Cardiac muscle cell (in vitro differentiated cells and primary cell): ENCODE measurements at places on chromosomes 5 and 9. TPM values are rescaled to one million over a fixed set of nuclear protein-coding genes. Genes with fewer than 3 reads are reported as not detected.
A peak's percentile ranks its signal among the peaks of the same experiment; 100 is the strongest.

Gene AQP3
- total RNA-seq, result 6.8 and 6.9 TPM in 2 replicates

Gene GPR150
- total RNA-seq, result 0.07 and 0.57 TPM in 2 replicates

Gene GHR
- 2.9 and 3.2 TPM in 2 replicates for total RNA-seq

Gene CD14
- total RNA-seq, result 1.4 TPM in 1 of 2 replicates, not detected in the other

Gene CARTPT
- total RNA-seq, result not detected in 2 replicates

Gene QRFP
- not detected in 2 replicates for total RNA-seq

Gene GPRIN1
- total RNA-seq, result 0.27 and 0.63 TPM in 2 replicates

Gene FAM153A
- total RNA-seq, result 3.7 and 12.6 TPM in 2 replicates

Gene PDZD2
- 1.9 and 3.5 TPM in 2 replicates for total RNA-seq

DNA sequence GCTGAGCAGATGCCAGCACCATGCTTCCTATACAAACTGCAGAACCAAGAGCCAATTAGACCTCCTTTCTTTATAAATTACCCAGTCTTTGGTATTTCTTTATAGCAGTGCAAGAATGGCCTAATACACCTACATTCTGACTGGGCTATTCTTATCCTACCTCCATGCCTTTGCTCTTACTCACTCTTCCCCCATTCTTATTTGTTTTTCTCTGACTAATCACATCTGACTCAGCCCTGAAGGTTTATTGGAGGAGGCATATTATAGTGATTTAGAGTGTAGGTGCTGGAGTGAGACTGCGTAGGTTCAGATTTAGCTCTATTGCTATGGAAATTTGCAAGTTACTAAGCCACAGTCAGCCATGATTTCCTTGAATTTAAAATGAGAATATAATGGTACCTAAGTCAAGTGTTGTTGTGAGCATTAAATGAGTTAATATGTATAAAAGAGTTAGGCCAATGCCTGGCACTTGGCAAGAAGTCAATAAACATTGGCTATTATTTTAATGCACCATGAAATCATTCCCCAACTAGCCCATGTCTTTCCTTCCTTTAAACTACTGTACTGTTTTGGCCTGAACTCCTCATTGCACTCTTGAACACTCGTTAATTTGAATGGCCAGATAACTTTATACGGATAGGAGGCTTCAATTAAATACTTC is 531.2 kb upstream of the ZNF608 start:
- no peak for DNase-seq

- no peak for DNase-seq
Observed at GRCh38 chr9:120465685-120466407, 114.1 kb downstream of the CDK5RAP2 start.

GRCh38 chr5:87774804-87775203 is 362.1 kb upstream of the CCNH start:
- DNase-seq, result no peak

DNA sequence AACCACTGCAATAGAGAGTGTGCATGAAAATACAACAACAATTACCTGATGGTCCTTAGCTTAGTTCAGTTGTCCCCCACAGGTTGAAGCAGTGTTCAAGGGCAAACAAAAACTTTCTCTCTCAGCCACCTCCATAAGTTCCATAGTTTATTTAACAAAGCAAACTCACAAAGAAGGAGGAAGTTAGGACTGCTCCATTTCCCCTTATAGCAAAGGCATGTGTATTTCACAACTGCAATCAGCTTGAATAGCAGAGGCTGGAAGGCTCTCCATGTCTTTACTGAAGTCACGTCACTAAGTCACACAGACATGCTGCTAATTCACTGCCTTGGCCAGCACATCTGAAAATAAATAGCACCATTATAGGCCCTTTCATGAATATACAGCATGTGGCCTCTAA is 43.3 kb downstream of the DOCK8 start:
- DNase-seq, result no peak

DNA sequence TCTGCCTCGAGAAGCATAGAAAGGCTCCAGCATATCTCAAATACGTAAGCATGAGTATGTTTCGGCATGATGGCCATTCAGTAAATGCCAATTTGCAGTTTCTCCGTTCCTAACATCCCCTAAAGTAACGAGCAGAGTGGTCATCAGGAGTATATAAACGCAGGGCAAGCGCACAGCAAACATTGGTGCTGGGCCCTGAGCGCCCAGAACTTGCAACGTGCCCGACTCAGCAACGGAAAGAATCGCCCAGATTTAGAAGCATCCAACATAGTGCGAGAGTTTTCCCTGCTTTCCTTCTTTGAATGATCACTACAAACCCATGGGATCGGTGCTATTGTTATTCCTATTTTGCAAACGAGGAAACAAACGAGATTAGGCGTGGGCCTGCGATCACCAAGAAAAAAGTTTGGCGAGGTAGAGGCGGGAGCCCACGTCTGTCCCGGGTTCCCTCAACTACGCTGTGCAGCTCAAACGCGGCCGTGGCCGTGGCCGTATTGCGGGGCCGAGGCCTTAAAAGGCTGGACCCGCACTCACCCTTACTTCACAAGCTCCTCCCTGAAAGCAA is 505 bp downstream of the RPS14 start:
- DNase-seq, result peak; percentile 25

- DNase-seq, result no peak
Observed at GRCh38 chr5:8944005-8944404, 601.9 kb downstream of the SEMA5A start.

GRCh38 chr5:116442095-116442534 is 132.5 kb downstream of the SEMA6A start:
- DNase-seq, result peak; percentile 40

DNA sequence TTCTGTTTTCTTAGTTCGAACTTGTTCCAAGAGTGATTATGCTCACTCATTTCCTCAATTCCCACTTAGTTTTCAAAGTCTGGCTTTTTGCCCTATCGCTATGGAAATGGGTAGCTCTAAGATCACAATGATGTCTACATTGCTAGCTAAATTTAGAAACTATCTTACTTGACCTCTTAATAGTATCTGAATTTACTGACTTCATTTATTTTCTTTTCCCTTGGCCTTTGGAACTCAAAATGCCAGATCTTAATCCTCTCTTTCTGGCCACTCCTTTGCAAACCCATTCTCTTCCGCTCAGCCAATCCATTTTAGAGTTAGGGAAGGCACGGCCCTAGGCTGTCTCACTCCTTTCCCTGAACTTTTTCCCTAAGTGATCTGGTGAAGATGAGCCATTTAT is 137.0 kb downstream of the FER start:
- peak; percentile 84 for DNase-seq

GRCh38 chr5:14849516-14850294 is 21.9 kb downstream of the ANKH start:
- no peak for DNase-seq

- DNase-seq, result peak; percentile 79
Observed at GRCh38 chr5:132065351-132065937, 5.0 kb downstream of the IL3 start.

DNA sequence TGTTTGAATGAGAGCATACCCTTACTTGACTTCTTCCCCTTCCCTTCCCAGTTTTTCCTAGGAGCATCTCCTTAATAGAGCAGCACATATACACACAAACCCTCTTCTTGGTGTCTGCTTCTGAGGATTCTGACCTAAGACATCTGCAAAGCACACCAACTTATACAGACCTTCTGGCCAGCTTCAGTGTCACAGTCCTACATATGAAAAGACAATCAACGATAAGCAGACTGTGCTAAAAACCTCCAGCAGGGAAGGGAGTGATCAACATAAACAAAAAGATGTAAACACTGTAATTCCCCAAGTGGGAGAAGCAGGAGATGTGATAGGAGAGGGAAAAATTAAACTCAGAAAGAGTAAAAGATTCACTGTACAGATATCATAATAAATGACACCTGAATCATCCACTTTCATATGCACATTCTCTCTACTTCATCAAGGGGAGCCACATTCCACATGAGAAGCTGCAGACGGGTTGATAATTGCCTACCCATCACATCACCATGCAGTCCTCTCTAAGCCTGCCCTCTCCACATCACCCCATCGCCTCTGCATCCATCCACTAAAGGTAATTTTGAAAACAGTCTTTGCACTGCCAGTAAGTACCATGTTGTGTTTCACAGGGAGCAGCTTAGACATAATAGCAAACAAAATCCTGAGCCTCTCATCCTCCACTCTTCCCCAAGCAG is 13.0 kb downstream of the APBA1 start:
- no peak for DNase-seq

DNA sequence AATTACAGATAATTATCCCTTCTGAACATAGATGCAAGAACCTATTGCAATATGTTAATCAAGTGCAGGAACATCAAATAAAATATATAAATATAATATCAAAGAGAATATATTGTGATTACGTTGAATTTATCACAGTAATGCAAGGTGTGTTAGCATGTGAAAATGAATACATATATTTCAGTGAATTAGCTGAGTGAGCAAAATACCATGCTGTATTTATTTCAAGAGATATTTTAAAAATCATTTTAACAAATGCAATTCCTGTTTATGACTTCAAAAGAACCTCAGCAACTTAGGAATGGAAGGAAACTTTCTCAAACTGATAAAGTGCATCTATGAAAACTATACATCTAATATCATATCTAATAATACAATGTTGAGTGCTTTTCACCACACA is 856.9 kb upstream of the PTPRD start:
- DNase-seq, result no peak

GRCh38 chr5:112758676-112759075 is 21.0 kb downstream of the APC start:
- DNase-seq, result no peak

GRCh38 chr5:10874541-10874940 is 113.5 kb upstream of the DAP start:
- DNase-seq, result no peak

- DNase-seq, result no peak
Observed at GRCh38 chr9:93480262-93480661, 26.9 kb upstream of the FAM120AOS start.

DNA sequence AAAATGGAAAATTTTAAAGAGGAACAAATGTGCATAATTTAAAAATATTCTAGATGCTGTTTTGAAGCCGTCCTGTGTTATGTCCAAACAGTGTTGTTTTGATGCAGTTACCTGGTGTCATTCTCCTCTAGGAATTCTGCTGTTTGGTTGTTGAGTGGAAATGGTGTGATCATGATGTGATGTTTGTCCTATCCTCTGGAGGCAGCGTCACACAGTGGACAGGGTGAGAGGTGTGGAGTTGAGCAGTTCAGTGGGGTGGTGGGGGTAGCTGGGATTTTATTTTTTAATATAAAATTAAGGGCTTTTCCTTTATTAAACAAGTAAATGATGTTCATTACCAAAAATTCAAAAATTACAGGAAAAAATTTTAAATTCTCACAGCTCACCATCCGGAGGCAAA is 31.2 kb downstream of the PRDM6 start:
- peak; percentile 25 for DNase-seq

DNA sequence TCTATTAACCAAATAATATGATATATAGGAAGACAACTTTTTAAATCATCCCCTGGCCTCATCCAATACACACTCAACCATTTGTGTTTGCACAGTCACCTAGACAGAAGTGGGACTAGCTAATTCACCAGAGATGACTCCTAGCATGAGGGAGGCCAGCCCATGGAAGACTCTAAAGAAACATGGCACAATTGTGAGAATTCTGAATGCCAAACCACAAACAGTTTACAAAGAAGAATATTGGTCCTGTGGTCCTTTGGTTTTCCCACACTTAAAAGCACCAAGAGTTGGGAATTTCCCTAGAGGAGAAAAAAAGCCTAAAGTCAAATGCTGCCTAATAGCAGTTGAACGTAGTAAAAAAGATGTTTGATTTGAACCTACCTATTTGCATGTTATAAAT is 609.9 kb downstream of the ACTL7B start:
- no peak for DNase-seq

DNA sequence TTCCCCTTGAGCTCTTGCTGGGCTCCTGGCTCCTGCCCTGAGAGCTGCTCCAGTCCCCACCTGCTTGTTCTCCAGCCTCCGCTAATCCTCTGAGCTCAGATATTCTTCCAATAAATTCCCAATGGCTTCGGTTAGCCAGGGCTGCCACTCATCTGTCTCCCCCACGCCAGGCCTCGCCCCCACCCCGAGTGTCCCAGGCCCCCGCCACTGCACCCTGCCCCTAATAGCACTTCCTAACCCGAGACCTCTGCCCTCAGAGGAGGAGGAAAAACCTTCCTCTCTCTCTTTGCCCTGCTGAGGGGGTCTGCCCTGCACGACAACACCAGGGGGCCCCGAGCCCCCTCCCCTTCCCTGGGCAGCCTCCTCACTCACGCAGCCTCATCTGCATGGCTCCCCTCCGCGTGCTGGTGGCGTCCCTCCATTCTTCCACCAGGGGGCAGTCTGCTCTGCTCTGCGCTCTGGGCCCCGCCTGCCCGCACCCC is 5.4 kb upstream of the LCN15 start:
- peak; percentile 78 for DNase-seq

DNA sequence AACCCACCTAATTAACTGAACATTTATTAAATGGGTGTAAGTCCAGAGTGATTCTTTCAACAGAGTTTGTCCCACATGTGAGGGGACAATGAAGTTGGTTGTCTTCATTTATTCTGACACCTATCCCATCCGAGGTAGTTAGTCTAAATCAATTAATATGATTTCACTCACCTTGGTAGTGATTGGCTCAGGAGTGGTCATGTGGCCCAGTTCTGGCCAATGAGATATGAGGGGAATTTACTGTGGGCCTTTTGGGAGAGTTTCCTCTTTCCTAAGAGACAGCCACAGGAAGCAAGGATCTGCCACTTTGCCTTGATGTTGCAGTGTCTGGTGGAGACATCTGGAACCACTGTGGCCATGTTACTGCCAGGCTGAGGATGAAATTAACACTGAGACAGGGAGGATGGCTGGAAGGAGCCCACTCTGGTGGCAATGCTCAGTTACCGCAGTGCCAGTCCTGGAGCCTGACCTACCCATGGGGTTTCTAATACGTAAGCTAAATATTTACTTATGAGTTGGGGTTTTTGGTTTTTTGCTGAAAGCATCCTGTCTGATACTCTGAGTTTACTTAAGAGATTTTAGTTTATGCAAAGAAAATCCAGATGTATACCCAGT is 118.6 kb downstream of the FGF18 start:
- DNase-seq, result no peak

GRCh38 chr9:71549023-71549422 is 219.3 kb downstream of the CEMIP2 start:
- no peak for DNase-seq

GRCh38 chr5:157766902-157767301 is 23.4 kb downstream of the LSM11 start:
- no peak for DNase-seq

DNA sequence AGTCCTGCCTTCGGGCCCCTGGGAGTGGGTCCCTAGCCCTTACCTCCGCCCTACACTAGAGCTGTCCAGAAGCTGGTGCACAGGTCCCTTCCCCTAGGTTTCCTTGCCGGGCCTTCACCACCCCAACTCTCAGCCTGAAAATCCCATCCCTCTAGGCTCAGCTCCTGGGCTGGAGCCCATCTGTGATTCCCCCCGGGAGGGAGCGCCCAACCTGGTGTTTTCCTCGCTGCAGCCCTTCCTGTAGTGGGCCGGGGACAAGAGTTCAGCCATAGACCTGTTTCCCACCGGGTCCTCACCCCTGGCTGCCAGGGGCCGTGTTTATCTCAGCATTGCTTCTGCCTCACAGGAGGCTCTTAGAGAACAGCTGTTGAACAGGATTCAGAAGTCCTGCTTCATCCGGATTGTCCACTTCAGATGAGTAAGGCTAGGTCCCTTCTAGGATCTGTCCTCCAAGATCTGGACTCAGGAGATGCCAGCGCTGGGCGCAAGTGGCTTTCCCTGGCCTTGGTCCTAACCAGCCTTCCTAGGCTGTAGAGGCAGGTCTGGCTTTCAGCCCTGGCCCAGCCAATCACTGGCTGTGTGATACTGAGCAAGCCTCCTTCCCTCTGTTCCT is 965 bp downstream of the GLIPR2 start:
- peak; percentile 5 for DNase-seq

- no peak for DNase-seq
Observed at GRCh38 chr9:30591461-30591860, 1793.0 kb upstream of the ACO1 start.

- no peak for DNase-seq
Observed at GRCh38 chr5:151570058-151570457, 21.1 kb downstream of the FAT2 start.
